ENCODE measurements at places on chromosomes 4 and X.
A peak's percentile ranks its signal among the peaks of the same experiment; 100 is the strongest.

DNA sequence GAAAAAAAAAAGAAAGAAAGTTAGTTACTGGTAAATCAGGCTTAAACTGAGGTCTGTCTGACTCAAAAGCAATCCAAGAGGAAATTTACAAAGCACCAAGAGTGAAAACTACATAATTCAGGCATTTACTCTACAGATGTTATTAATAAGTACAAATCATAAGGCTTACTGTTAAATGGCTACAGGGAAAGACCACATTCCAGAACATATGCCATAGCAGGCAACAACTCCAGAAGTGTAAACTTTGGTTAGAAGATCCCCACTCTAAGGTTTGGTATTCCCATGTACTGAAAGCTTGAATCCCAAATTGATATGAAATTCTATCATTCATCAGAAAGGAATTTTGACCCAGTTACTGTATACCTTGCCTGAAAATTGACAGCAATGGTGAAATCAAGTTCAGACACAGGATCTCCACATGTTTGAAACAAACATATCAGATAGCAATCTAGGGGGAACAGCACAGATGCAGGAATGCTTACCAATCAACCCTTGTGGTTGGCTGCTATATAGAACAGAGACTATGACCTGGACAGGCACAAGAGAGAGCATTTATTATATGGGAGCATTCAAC lies 6.6 kb downstream of the USP26 start:
- no peak for DNase-seq

DNA sequence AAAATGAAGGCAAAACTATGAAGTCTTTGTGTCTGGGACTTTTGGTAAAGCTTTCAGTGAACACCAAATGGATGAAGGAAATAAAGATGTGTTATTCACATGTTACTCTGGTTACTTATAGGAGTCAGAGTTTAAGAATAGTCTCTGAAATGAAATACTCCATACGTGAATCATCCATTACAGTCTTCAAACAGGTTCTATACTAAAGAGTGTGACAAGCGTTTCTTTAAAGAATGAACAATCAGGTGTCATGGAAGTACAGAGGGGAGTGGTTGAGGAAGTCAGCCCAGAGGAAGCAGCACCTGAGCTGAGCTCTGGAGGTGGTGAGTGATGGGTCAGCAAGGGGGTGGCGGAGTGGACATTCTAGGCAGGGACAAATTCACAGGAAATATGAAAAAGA lies 41.8 kb upstream of the SORBS2 start:
- no peak for DNase-seq

- DNase-seq, result no peak
Observed at GRCh38 chrX:98299785-98300184, 1416.1 kb downstream of the RPA4 start.

DNA sequence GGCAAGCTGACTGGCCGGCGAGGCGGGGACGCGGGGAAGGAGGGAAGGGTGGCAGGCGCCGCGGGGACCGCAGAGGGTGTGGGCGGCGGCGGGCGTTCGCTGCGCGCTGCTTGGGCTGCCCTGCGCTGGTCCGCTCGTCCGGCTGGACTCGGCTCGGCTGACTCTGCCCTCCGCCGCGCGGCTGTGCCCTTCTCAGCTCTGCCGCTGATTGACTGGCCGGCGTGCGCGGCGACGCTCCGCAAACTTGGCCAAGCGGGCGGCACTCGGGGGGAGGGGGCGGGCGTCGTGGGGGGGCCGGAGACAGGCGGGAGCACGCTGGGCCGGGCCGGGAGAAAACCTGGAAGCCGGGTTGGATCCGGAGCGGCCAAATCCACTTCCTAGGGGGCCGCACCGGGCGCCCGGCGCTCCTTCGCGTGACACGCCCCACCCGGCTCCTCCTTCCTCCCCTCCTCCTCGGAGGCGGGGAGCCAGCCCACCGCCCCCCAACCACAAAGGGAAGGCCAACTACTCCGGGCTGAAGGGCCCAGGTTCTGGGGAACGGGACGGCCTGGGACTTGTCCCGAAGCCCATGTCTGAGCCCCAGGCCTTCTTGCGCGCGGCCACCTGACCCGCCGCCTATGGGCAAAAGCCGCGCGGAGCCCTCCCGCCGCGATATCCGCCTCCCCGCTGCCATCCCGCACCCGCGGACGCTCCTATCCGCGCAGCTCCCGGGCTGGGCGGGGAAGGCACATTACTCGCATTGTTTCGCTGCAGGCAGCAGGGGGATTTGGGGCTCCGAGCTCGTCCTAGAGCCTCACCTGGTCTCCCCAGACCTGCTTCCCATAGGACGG lies at the start of gene GPC4:
Gene GPC4, minus strand, starts transcription at position 214 of the 830 bp plus-strand sequence. CDS start 524 bp downstream, outside the sequence.
- peak; percentile 52 for DNase-seq

DNA sequence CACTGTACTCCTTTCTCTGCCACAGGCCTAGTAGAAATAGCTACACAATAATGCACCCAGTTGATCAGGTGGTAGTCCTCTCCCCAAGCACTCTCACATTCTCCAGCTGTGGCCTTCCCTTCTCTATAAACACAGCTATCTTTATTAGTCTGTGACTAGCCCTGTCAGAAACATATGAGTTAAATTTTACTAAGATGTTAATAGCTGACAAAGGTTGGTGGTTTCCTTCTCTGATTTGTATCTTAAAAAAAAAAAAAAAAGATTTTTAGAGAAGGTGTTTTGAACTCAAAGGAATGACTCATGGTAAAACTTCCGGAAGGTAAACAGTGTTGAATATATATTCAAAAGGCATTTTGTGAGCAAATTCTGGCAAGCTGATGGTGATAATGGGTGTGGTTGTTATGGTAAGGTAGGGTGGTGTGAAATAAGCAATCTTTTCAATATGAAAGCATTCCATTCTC lies 327.4 kb downstream of the PPP3CA start:
- no peak for DNase-seq

DNA sequence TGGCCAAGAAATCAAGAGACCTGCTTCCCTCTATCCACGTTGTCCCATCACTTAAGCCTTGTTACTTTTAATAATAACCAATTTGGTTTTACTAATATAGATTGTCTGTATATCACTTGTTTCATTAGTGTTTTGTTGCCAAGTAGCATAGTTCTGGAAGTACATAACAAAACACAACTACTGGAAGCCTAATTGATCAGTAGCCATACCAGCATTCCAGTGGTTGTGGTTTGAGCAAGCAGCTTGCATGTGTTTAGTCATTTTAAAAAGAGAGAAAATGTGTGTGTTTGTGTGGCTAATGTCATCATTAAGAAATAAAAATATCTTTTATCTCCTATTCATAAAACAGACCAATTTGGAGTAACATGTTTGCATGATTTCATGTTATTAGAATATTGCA lies 70.8 kb downstream of the PTPN13 start:
- DNase-seq, result no peak

DNA sequence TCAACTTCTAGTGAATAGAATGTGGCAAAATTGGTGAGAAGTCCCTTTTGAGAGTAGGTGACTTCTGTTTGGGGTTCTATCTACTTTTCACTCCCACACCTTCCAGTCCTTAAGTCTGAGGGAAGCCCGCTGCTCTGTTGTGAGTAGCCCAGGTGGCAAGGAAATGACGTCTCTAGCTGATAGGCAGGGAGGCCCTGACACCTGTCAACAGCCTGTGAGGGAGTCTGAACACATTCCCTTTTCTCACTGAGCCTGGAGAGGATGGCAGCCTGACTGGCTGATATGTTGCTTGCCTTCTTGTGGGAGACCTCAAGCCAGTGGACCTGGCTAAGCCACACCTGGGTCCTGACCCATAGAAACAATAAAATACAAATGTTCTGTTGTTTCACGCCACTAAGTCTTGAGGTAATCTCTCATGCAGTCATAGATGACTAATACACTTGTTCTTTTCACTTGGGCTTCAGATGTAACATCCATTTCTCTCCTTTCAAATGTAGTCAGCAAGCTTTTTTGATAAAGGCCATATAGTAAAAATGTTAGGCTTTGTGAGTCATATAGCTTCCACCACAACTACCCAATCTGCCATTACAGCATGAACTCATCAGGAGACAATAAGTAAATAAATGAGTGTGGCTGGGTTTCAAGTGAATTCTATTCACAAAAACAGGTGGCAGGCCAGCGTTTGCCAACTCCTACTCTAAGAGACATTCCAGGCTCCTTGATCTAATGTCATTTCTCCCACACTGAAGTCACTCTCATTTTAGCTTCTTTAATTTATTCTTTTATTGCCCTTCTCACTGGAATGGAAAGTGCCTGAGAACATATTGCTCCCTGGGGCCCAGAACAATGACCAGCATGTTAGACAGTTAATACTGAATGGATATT lies 265.1 kb upstream of the MAD2L1 start:
- DNase-seq, result no peak

GRCh38 chr4:2332976-2333319 lies 71.0 kb upstream of the MXD4 start:
- no peak for DNase-seq

DNA sequence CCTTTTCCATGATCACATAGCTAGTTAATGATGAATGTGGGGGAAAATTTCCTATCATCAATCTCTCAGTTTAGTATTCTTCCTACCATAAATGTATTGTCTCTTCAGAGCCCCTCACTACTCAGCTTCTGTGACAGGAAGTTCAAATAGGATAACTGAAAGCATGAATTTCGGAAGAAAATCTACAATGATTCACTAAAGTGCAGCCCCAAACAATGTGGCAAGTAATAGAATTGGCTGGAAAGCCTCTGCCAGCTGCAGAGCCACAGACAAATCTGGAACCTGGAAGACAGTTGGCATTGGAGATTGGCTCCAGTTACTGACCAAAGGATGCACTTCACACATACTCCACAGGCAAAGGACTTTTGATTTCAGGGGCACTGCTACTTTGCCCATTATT lies 35.2 kb downstream of the EGF start:
- DNase-seq, result no peak

DNA sequence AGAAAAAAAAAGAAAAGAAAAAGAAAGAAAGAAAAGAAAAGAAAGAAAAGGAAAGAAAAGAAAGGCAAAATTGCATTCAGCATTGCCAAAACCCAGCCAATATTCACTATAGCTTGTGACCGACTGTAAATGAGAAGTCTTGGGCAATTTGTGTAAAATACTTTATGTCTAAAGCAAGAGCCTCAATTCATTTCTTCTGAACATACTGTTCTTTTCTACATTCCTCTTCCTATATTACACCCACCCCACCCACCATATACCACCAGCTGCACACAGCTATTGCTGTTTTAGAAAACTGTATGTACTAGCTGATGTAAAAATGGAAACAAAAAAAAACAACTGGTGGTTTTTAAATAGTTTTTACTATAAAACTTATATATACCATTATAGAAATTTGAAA lies 156.9 kb upstream of the TTC29 start:
- no peak for DNase-seq

GRCh38 chr4:118839221-118839927 lies 3.4 kb upstream of the SEC24D start:
- DNase-seq, result no peak

DNA sequence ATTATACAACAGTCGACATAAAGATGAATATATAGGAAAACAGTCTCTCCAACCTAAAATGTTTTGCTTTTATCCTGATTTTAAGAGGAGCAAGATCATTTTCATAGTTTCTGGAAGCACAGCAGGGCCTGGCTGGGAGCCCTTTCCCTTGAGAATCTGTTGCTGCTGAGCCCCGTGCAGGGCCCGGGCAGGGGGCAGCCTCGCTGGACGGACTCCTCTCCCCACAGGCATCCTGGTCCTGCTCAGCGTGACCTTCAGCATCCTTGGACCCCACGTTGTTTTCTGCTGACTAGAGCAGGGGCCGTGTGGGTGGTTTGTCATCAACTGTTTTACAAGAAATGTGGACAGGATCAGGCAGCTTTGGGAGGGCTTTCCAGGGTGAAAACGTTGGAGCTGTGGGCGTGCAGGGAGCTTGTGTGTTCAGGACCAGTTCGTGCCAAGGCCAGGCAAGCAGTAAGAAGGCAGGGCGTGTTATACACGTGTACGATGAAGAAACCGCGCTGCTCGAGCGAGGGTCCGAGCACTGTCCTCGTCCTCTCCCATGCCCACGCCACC lies 25.0 kb downstream of the CPZ start:
- DNase-seq, result no peak
